ENCODE measurements at places on chromosomes 4 and X. TPM values are rescaled to one million over a fixed set of nuclear protein-coding genes. Genes with fewer than 3 reads are reported as not detected.

HAUS7 gene
- total RNA-seq, result 57.6 TPM

NUDT11 gene
- 3.9 TPM for total RNA-seq

OTC gene
- total RNA-seq, result not detected

GPR143 gene
- total RNA-seq, result not detected

Data from A549 treated with DMSO at 1 μM for 4 hours (cell line).